ENCODE measurements at places on chromosomes 7 and 10. TPM values are rescaled to one million over a fixed set of nuclear protein-coding genes. Genes with fewer than 3 reads are reported as not detected.

- no peak for DNase-seq
These were observed 9.9 kb downstream of the CNNM1 start for GRCh38 chr10:99339077-99339476.

DNA sequence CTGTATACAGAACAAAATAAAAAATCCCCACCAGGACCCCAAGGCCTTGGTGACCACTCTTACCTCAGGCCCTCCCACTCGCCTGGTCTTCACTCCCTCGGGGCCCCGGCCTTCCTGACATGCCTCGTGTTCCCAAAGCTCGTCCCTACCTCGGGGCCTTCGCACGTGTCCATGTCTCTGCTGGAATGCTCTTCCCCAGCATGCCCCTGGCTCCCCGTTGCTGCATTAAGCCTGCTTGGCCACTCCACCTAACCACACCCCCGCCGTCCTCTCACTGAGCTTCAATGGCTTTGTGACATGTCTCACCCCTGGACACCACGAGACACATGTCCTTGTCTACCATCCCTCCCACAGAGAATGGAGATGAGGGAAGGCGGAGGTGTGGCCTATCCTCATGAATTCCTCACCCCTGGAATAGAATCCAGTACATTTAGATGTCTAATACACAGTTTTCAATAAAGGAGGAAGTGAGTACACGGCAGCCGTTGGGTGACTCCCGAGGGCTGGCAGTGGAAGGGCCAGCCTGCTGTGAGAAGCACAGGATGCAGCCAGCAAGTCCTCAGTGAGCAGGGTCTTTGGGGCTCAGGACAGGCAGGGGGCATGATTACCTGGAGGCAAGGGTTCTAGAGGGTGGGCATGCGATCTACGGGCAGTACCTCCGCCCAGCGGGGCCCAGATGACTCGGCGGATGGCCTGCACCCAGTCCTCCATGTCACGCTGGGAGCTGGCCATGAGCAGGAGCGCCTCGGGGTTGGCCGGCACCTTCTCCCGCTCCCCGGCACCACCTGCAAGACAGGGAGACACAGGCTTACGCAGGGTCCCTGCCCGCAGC, 125.7 kb downstream of the ARHGAP22 start:
- no peak for DNase-seq

- DNase-seq = no peak
These were observed 57.4 kb downstream of the PIP4K2A start for GRCh38 chr10:22657024-22657423.

DNA sequence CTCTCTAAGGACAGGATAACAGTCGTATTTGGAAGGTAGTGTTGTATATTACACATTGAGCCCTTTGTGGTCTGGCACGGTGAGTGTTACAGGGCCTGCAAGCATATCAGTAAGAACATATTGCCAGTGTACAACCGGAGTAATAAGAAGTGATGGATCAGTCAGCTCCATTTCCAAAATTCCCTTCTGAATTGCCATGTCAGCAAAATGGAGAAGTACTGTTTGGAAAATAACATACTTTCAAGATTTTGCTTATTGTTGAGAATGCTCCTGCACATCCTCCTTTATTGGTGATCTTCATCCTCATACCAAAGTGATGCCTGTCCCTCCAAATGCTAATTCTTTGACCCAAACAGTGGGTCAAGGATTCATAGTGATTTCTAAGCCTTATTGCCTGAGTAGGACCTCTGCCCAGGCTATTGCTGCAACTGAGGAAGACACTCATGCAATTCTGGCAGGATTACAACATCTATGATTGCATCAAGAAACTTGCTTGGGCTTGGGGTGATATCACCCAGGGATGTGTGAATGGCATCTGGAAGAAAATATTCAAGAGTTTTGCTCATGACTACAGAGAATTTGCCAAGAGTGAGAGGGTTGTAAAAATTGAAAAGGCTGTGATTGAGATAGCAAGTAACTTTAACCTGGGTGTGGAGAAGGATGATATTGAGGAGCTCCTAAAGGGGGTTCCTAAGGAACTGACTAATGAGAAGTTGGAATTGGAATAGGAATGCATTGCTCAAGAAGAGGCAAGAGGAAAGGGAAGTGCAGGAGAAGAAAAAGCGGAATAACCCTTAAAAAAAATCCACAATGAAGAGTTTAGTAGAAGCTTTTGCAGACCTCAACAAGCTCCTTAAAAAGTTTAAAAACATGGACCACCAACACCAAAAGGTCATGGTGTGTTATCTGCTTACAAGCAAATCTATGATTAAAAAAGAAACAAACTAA, 452.2 kb upstream of the SORCS1 start:
- DNase-seq = peak; percentile 77

WIPF3 gene
- not detected for polyA plus RNA-seq

- DNase-seq = no peak
These were observed 116.2 kb downstream of the CDH23 start for GRCh38 chr10:71512761-71513539.

- peak; percentile 43 for DNase-seq
These were observed 53.5 kb upstream of the MET start for GRCh38 chr7:116618338-116619128.

GRCh38 chr7:149196151-149196704, 882 bp downstream of the ZNF282 start:
- DNase-seq = no peak

DNA sequence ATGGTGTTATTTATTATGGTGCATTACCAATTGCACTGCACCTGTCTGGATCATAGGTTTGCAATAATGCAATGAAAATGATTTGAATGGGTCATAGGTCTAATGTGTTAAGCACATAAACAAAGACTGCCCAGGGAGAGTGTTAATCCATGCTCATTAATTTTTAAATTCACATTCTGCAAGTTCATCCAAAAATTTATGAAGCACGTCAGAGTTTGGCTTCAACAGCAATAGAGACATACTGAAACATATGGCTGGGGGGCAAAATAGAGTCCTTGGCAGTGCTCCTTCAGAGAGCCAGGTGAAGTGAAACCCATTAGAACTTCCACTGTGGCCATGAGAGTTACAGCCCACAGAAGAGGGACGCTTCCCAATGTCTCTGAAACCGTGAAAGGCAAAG, 441.1 kb downstream of the POM121L12 start:
- no peak for DNase-seq

ADAM8 gene
- 72.8 TPM for polyA plus RNA-seq

STAG3 gene
- not detected for polyA plus RNA-seq

GRCh38 chr10:75657351-75657750, 225.9 kb downstream of the LRMDA start:
- DNase-seq = no peak

- DNase-seq = no peak
These were observed 23.0 kb downstream of the DIP2C start for GRCh38 chr10:666237-667012.

PSD gene
- polyA plus RNA-seq = 1.1 TPM

CTNNA3 gene
- not detected for polyA plus RNA-seq

DNA sequence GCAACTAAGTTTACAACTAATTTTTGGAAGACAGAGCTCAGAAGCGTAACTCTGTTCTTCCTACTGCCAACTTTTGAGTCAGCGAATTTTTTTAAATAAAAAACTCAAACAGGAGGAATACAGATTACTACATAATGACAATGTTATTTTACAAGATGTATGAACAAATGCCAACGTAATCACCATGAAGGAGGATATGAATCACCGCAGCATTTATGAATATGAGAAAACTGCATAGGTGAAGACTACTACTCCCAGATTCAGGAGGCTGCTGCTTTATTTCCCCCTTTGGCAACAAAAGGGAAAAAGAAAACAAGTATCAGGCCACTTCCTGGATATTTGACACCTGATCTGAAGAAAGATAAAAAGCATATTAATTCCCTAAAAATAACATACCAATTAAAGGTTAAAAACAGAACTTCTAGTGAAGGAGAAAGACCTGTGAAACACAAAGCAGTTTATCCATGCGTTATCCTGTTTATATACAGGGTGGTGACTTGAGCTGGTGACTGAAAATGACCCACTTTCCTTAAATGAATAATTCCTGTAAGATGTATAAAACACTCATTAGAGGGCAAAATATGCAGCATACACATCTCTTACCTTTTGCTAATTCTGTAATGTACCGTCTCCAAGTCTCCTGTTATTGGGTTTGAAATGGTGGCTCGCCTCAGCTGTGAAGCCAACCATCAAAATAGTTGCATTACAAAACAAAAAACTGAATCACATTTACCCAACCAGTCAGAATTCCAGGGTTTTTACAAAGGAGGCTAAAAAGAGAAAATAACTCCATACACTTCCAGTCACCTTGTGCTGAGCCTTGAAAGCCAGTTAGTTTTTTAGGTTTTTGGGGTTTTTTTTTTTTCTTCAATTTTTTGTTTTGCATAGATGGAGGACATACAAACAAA, 52.0 kb downstream of the P4HA1 start:
- DNase-seq = no peak

PDE6C gene
- not detected for polyA plus RNA-seq

- DNase-seq = no peak
These were observed 83.0 kb downstream of the COL28A1 start for GRCh38 chr7:7452652-7453051.

GRCh38 chr10:111973306-111973705, 210.3 kb downstream of the GPAM start:
- no peak for DNase-seq

PAPOLB gene
- polyA plus RNA-seq = not detected

LLCFC1 gene
- polyA plus RNA-seq = not detected

SLC29A3 gene
- polyA plus RNA-seq = 9.7 TPM

DNA sequence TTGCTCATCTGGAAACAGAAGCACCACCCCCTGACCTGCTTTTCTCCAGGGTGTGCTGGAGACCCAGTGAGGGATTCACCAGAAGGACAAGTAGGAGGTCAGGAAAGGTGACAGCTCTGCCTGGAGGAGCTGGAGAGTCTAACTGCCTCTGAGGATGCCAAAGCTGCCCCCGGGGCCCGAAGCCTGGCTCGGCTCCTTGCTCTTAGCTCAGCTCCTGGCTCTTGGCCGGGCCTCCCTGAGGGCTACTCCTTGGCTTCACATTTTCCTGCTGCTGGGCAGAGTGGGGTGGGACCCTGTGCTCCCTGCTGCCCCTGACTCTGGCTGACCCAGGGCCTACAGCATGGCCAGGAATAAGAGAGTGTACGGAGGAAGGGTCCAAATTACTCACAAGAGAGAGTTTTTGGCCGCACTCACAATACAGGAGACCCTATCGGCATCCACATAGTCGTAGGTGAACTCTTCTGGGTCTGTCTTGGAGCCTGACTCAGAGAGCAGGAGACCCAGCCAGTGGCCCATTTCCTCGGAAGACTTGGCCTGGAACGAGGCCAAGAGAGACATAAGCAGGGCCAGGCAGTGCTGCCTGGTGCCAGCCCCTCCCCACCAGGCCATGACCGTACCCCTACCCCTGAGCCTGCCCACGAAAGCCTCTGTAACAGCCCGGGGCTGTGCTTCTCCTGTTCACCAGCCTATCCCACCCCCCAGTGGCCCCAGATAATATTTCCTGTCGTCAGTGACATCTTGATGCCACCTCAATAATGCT, 63.1 kb downstream of the VWA2 start:
- no peak for DNase-seq

- peak; percentile 55 for DNase-seq
These were observed 1.0 kb upstream of the CHST15 start for GRCh38 chr10:124094419-124094785.

GRCh38 chr10:35447693-35448407, 111.5 kb downstream of the CCNY start:
- DNase-seq = peak; percentile 37

DNA sequence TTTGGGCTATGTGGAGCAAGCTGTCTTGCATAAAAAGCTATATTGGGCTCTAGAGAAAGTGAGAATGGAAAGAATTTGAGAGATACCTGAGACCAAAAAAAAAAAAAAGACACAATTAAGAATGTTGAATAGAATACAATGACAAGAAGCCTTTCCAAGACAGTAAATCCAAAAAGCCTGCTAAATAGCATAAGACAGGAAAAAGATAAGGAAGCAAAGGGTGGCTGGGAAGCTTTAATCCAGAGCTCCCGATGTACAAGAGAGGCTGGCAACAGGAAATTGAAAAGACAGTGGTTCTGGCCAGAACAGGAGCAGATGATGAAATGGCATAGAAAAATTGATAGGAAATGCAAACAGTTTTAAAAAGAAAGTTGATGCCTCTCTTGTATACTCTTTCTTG, 174.9 kb downstream of the CACNA2D1 start:
- DNase-seq = no peak

DNA sequence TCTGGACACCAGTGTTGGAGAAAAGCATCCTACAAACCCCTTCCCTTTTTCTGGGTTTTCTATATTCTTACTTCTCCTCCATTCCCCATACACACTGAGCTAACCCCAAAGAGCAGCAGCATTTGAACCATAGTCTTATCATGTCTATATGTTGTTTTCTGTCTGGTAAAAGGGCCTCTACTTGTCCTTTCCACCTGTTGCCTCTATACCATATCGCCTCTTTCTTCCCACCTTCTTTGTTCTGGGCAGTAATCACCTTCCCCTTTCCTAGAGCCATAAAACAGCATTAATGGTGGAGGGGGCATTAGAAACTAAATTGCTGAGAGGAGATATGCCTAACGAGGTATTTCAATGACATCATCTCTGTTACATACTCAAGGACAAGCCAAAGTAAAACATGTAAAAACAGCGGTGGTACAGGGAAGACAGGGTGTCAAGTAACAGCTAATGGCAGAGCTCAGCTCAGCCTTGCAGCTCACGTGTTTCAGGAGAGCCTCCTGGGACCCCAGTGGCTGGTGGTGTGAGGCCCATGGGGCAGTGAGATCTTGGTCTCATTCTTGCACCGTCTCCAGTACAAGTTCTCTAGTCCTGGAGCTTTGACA, 20.6 kb downstream of the NPY start:
- no peak for DNase-seq

TMEM178B gene
- not detected for polyA plus RNA-seq

- DNase-seq = no peak
These were observed 520 bp downstream of the CPA5 start for GRCh38 chr7:130345136-130345535.

DNA sequence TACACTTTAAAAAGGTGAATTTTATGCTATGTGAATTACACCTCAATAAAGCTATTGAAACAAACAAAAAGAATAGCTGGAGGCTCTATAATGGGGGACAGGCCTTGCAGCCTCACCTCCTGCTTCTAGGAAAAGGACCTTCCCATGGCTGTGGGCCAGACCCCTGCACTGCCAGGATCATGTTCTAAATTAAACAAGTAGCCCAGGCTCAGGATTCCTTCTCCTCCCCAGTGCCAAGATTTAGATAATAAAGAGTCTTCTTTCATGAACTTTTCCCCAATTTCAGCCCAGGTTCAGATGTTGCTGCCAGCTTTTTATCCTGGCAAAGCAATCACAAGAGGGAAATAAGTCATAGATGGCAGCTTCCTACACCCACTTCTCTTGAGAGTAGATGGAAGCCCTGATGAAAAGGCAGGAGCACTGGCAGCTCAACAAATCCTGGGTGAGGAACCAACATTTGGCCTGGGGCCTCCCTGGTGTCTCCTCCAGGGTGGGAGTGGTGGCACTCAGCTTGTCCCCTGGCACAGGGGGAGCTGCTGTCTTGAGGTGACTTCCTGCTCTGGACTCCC, 22.2 kb upstream of the CAMK2B start:
- DNase-seq = no peak

- DNase-seq = peak; percentile 21
These were observed 261.2 kb downstream of the GLI3 start for GRCh38 chr7:41975849-41976248.

- DNase-seq = no peak
These were observed 166.2 kb downstream of the EXOC4 start for GRCh38 chr7:133419041-133419440.

Data from CD14-positive monocyte (primary cell).